NCI-H526 treated with DMSO at 0.1 percent for 48 hours (cell line): ENCODE measurements at places on chromosomes 1 and 21.

GRCh38 chr21:44475266-44475845 is 20.0 kb downstream of the LRRC3 start:
- no peak for DNase-seq

- DNase-seq: no peak
Measured at GRCh38 chr1:203206129-203206687, 19.7 kb upstream of the CHI3L1 start.

GRCh38 chr1:39086386-39086785 is 60.2 kb downstream of the NDUFS5 start:
- no peak for DNase-seq

GRCh38 chr1:61921435-61921834 is 179.2 kb downstream of the PATJ start:
- DNase-seq: no peak

GRCh38 chr1:119222271-119222670 is 81.8 kb upstream of the WARS2 start:
- no peak for DNase-seq

- DNase-seq: no peak
Measured at GRCh38 chr1:13435458-13435857, 25.2 kb downstream of the PRAMEF20 start.

- DNase-seq: no peak
Measured at GRCh38 chr1:171501305-171502024, 16.1 kb downstream of the PRRC2C start.

DNA sequence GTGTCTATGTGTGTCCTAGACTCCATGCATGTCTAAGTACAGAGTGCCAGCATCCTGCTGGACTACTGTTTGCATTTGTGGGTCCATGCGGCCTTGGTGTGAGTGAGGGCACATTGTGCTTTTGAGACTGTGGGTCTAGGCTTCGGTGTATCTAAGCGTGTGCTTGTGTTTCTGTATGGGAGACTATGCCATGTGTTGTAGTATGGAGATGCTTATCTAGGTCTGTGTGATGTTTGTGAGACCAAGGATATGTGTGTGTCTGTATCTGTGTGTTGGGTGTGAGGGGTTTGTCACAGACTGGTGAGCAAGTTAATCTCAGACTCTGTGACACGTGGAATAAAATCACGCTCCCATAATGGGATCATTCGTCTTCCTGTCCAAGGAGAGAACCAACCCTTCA is 14.5 kb downstream of the AHDC1 start:
- no peak for DNase-seq

- no peak for DNase-seq
Measured at GRCh38 chr1:934991-935750, 11.4 kb downstream of the SAMD11 start.

GRCh38 chr1:160068225-160068624 is 1.7 kb downstream of the KCNJ10 start:
- DNase-seq: no peak

GRCh38 chr1:47708658-47709018 is 270.8 kb downstream of the FOXD2 start:
- no peak for DNase-seq

GRCh38 chr1:208864366-208864965 is 620.3 kb upstream of the PLXNA2 start:
- DNase-seq: no peak

GRCh38 chr1:245873883-245874671 is 633.0 kb downstream of the SMYD3 start:
- no peak for DNase-seq

GRCh38 chr1:174200746-174201145 is 41.4 kb downstream of the RABGAP1L start:
- no peak for DNase-seq

DNA sequence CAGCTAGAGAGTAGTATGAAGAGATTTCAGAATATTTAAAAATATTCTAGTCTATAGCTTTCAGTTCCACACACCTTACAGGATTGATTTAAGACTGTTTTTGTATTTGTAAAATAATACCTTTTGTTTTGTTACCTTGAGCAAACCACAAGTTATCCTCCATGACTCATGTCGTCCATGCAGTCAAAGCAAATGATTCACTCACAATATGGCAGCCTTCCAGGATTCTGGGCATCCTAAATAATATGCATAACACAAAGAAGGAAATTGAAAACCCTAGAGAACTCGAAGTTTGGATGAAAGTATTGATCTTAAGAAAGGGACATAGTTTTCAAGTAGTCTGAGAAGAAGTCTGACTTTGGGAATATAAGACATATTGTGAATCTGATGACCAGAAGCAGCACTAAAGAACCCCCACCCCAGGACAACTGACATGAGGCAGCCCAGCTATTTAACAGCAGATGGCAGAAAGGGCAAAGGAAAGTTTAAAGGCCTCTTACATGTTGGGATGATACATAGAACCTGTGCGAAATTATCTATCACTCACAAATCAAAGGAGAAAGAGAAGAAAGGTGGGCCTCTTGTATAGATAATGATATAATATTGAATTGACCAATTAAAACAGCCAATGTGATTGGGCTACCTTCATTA is 857.9 kb downstream of the BRINP3 start:
- DNase-seq: no peak

DNA sequence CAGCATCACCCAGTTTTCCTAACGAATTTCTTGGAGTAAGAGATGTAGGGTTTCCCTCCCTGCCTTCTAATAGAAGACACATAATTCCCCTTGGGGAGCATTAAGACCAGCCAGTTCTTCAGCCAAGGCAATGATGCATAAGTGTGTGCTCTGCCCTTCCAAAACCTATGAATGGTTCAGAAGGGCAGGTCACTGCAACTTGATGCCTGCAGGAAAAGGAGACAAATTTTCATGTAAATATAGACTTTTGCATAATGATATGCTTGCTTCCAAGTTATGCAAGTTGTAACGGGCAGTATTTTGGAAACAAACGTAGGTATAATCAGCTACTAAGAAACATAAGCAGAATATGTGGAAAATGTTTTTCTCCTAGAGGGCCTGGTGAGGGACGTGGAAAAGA is 31.6 kb downstream of the PTGS2 start:
- DNase-seq: peak; percentile 95

DNA sequence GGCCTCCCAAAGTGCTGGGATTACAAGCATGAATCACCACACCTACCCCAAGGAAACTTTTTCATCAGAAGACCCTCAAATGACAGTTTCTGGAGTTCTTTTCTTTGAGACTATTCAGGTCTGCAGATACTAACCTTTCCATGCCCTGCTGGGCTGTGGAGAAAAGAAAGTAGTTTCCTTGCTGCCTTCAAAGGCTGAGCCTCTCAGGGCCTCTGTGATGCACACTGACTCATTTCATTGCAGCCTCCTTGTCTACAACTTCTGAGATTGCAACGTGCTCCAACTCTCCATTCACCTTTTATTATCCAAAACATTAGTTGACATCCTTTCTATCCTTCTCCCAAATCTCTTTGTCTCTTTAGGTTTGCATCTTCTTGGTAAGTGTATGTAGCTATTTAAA is 8.8 kb upstream of the SAMSN1 start:
- no peak for DNase-seq

GRCh38 chr1:240295811-240296210 is 204.1 kb downstream of the FMN2 start:
- DNase-seq: no peak

DNA sequence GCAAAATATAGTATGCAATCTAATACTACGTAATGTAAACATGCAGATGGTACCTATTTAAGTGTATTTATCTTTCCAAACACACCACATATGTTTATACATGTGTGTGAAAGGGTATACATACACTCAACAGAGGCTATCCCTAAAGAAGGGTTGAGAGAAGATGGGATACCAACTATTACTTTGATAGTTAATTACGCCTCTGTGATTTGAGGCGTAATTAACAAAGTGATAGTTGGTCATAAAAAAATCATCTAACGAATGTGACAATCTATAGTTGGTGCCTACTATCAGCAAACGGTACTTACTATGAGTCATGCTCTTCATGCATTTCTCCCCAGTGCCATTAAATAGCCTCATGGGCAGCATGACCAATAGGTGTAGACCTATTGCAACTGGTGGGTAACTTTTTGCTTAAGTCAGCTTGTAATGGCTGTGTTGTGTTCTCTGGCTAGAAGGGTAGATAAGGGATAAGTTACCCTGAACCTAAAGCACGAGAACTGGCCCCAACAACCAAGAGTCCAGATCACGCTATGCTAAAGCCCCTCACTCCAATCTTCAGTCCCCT is 15.3 kb downstream of the RCAN1 start:
- DNase-seq: no peak

- DNase-seq: no peak
Measured at GRCh38 chr1:212664409-212665199, 35.0 kb downstream of the BATF3 start.

DNA sequence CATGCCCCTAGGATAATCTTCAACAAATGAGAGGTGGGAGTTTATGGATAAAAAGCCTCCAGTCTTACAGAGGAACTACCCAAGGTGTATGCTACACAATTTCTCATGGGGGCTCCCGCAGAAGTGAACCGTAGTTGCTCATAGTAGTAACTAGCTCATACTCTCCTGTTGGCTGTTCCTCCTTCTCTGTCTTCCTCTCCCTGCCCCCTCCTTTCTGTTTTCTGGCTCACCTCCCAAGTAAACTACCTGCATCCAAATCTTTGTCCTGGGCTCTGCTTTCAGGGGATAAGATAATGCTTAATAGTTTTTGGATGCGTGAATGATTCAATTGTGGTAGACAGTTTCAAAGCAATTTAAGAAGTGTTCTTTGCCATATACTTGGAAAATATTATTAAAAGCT is 90.1 kb upstream of the ROR1 start:
- no peak for DNase-seq

- no peak for DNase-seq
Measured at GRCh38 chr1:201696217-201696761, 132.7 kb upstream of the IPO9 start.

DNA sequence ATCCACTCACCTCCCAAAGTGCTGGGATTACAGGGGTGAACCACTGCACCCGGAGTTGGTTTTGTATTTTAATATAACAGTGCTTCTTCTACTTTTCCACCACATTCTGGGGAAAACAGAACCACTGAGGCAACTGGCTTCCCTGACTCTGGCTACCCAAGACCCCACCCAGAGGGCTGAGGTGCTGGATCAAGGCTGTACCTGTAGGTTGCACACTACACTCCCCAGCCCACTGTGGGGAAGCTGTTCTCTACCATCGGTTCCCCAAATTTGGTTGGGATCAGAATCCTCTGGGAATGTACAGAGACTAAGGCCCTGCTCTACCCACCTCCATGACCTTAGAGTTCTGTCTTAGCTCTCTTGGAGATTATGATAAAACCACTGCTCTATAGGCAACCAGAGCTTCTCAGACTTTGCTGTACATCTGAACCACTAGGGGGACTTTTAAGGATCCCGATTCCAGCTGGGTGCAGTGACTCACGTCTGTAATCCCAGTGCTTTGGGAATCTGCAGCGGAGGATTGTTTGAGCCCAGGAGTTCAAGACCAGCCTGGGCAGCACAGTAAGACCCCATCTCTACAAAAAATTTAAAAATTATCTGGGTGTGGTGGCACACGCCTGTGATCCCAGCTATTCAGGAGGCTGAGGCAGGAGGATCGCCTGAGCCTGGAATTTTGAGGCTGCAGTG is 51.6 kb downstream of the GNG4 start:
- DNase-seq: no peak

GRCh38 chr21:26948194-26948593 is 18.7 kb downstream of the ADAMTS5 start:
- DNase-seq: no peak

GRCh38 chr1:212915245-212916091 is 34.9 kb upstream of the VASH2 start:
- DNase-seq: no peak

GRCh38 chr1:188444526-188444925 is 1615.8 kb downstream of the PLA2G4A start:
- DNase-seq: no peak

DNA sequence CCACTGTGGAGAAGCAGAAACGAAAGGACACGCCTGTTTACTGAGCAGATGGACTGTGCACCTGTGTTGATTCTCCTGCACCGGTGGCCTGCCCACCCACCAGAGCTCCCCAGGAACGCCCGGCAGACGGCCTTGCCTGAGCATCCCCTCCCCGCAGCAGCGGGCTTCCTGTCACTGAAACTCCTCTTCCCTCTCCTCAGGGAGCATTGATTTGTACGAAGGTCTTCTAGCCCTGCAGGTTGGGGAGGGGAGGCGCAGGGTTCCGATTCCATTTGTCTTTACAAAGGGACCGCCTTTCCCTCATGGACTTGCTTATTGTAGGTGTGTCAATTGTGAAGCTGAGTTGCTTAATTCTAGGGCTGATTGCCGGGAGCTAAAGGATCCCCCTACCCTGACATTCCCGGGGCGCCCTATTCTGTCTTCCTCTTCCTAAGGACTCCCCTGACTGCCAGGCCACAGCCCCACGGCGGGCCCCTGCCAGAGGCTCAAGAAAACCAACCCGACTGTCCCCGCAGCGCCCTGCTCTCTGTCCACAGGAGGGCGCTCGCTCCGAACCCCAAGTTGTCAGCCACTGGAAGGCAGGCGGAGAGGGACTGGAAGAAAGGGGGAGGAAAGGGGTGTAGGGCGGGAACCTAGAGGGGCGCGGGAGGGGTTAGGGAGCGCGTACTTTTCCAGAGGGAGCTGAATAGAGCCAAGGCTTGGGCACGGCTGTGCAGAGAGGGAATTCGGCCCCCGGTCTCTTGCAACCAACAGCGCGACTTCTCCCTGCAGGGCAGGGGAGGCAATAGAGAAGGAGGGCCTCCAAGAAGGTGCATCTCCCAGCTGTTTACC is 2.8 kb downstream of the S100A6 start:
- DNase-seq: peak; percentile 85

DNA sequence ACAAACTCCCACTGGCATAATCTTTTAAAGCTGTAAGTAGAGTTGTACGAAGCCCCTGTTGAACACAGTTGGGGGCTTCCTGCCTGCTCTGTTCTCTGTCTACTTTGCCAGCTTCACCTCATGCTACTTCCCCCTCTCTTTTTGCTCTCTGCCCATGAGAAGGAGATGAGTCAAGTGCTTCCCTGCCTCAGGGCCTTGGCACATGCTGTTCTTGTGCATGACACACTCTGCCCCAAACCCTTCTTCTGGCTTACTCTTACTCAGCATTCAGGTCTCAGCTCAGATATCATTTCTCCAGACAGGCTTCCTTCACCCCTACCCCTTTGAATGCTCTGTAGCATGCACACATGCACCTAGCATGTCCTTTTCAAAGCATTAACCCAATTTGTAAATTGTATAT is 208.8 kb downstream of the FOXD2 start:
- no peak for DNase-seq

DNA sequence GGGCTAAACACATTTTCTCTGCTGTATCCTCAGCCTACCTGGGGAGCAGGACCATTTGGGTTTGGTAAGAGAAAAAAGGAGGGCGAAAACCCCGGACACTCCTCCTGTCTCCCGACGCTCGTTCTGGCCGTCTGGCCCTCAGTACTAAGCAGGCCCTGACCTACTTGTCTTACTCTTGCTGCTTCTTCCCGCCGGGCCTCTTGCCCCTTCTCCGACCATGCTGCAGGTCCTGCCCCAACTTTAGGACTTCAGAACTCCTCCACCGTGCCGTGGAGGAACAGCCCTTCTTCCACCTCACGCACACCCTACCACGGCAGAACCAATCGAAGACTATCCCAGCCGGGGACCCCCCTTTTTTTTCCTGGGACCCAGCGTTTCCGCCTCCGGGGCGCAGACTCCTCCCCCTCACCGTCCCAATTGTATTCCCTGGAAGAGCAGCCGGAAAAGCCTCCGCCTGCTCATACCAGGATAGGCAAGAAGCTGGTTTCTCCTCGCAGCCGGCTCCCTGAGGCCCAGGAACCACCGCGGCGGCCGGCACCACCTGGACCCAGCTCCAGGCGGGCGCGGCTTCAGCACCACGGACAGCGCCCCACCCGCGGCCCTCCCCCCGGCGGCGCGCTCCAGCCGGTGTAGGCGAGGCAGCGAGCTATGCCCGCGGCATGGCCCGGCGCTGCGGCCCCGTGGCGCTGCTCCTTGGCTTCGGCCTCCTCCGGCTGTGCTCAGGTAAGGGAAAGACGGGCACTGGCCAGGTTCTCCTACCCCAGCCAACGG is at the start of gene CHRNB2:
CHRNB2 (plus strand) TSS at position 393 of the 771 bp plus-strand sequence; CDS start at position 660, 267 bp downstream.
- DNase-seq: peak; percentile 92
